ENCODE measurements at places on chromosomes 2 and 18.

- no peak for DNase-seq
Measured at GRCh38 chr2:145569108-145569507, 1049.2 kb upstream of the ZEB2 start.

GRCh38 chr2:8581234-8581561 lies 100.7 kb upstream of the ID2 start:
- no peak for DNase-seq

DNA sequence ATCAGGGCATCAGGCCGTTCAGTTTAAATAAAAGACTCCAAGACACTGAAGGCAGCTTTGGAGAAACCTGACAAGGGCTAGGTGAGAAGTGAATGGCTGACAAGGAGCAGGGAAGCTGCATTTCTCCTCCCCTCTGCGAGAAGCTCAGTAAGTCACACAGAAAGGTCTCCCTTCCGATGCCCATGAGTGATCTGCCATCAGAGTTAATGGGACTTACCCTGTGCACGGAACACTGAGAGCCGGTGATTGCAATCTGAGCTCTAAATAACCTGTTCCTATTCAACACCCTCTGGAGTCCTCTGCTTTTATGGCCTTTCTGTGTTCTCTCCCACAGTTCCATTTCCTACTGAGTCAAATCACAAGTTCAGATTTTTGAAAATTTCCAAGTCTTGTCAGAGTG lies 322.2 kb upstream of the MYT1L start:
- no peak for DNase-seq

DNA sequence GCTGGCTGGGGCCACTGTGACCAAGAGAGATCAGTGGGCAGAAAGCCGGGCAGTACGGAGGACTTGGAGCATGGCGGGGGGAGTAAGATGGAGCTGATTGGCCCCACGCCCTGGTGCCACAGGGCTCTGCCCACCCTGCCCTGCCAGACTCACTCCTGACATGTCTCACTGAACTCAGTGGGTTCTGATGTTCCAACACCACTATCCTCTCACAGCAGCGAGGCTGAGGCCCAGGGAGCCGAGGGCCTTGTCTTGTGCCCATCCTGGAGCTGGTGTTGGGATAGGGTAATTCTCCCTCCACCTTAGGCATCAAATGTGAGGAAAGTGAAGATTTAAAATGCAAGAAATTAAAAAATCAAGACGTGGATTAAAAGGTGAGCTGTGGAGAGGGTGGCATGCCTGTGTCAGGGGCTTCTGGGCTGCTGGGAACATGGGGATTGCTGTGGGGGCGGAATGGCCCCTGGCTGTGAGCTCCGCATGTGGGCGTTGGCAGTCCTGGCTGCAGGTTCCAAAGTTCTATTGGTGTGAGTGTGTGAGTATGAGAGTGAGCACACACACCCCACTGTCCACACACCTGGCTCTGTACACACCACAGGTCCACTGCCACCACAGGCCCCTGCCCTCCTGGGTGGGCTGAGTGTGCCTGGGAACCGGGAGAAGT lies 283.5 kb upstream of the HS6ST1 start:
- no peak for DNase-seq

- no peak for DNase-seq
Measured at GRCh38 chr2:3146772-3147650, 230.6 kb downstream of the EIPR1 start.

- no peak for DNase-seq
Measured at GRCh38 chr2:30566631-30567030, 119.6 kb downstream of the LCLAT1 start.

DNA sequence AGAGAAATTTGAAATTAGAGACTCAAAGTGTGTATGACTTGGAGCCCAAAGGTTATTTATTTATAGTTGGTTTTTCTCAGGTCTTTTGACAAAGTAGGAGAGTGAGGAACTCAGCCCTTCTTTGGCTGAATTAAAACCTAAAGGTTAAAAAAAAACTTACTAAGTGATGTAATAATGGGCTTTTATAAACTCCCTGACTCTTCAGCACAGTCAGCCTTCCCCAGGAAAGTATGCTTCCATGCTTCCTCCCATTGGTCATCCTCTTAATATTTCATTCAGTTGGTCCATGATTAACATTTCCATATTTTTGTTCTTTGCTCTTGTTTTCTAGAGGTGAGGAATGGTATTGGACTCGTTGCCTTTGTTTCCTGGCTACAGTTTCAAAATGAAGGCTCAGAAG lies 7.2 kb downstream of the ARPC2 start:
- no peak for DNase-seq

- DNase-seq: no peak
Measured at GRCh38 chr2:72969706-72970105, 52.4 kb downstream of the EMX1 start.

DNA sequence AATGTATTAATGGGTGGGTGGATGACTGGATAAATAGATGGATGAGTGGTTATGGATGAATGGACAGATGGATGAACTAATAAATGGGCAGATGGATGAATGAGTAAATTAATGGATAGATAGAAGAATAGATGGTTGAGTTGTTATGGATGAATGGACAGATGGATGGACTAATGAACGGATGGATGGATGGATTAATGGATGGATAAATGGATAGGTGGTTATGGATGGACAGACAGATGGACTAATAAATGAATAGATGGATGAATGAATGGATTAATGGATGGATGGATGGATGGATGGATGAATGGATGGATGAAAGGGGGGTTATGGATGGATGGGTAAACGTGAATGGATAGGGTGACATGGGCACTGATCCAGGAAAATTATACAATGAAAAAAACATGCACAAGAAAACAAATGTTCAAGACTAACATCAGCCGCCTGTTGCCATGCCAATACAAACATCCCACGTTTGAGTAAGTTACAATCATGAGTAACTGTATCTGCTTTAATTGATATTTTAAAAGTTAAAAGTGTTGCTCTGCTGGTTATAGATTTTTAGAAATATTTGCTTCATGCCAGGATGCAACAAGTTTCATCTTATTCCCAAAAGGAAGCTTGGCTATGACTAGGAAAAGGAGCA lies 20.8 kb downstream of the PXDN start:
- no peak for DNase-seq

DNA sequence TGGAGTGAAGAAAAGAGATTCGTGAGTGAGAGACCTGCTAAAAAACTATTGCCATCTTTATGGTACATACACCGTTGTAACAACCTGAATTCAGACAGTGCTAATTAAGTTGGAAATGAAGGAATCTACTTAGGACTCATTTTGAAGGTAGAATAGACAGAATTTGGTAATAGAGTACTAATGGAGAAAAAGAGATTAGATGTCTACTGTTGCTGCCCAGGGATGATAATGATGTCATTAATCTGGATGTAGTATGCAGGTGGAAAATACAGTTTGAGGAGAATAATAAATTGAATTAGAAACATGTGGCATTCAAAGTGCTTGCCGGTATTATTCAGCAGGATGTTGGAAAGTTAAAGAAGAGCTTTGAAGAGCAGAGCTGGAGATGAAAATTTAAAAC lies 44.7 kb downstream of the DIS3L2 start:
- DNase-seq: no peak

- no peak for DNase-seq
Measured at GRCh38 chr18:27656905-27657304, 471.8 kb upstream of the CHST9 start.

DNA sequence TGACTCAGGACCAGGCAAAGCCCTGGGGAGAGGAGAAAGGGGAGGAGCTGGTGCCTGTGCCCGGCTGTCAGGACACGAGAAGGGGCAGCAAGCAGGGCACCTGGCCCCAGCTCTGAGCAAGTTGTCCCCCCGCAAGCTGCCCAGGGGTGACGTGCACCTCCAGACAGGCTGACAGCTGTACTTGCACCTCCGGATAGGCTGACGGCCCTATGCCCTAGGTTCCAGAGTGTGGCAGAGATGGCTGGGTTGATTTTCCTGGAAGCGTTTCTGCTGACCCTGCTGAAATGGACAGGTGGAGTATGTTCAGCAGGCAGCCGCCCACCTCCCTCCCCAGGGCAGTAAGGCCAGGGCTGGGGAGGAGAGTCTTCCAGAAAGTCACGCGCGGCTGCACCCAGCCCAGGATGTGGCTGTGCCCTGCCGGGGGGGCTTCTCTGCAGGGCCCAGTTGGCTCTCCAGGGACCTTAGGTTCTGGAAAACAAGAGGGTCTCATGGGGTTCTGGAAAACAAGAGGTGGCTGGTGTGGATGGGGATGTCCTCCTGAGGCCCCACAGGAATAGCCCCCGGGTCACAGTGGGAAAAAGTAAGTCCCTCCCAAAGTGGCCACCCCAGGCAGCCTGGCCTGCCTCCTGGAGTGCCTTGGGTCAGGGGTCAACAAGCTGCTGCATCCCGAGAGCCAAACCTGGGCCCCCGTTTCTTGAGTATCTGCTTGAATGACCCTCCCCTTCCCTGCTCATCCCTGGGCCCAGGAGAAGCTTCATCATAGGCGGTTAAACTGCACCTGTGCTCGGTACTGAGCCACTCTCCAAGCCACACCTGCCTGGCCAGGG lies 71.4 kb upstream of the OTOS start:
- no peak for DNase-seq

GRCh38 chr18:79197531-79197930 lies 128.3 kb downstream of the ATP9B start:
- DNase-seq: no peak

DNA sequence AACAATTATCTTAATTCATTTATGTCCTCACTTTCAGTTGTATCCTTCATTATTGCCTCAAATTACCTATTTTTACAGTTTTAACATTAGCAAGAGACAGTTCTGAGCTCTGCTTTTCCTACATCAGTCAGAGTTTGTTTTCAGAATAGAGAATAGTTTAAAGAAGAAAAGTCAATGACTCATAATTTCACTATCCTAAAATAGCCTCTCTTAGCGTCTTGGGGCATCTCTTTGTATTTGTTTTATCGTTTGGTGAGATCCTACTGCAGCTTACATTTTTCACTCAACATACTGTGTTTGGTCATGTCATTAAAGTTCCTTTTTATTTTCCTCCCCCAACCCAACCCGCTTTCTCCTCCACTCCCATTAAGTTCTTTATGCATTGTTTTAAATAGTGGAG lies 3.8 kb downstream of the SEC11C start:
- no peak for DNase-seq

GRCh38 chr2:44191739-44192138 lies 23.1 kb downstream of the PPM1B start:
- DNase-seq: no peak

GRCh38 chr18:73900106-73900835 lies 247.4 kb downstream of the FBXO15 start:
- no peak for DNase-seq

GRCh38 chr2:119433636-119434327 lies 2.1 kb downstream of the TMEM37 start:
- DNase-seq: no peak

DNA sequence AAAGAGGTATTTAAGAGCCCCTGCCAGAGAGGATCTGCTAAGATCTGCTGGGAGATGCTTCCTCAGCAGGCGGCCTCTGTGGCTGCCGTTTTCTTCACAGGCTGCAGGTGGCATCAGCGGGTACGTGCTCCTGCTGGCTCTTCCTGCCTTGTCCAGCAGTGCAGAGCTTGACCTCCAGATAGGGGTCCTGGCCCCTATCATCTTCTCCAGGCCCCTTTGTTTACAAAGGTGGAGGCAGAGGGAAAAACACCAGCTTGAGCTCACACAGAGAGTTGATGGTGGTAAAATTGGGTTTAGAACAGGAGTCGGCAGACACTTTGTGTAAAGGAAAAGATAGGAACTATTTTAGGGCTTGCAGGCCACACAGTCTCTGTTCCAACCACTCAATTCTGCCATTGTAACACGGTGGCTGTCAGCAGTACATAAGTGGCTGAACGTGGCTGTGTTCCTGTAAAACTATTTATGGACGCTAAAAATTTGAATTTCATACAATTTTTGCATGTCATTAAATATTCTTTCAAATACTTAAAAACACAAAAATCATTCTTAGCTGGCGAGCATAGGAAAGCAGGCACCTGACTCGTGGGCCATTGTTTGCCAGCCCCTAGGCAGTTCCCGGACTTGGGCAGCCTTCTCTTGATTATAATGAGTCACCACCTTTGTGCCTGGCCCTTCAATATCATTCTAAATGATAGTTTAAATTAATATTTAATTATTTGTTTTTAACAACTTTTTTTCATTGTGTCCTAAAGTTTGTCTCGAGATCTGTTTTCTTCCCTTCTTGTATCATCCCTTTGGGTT lies 98.2 kb upstream of the B3GNT7 start:
- peak; percentile 45 for DNase-seq

DNA sequence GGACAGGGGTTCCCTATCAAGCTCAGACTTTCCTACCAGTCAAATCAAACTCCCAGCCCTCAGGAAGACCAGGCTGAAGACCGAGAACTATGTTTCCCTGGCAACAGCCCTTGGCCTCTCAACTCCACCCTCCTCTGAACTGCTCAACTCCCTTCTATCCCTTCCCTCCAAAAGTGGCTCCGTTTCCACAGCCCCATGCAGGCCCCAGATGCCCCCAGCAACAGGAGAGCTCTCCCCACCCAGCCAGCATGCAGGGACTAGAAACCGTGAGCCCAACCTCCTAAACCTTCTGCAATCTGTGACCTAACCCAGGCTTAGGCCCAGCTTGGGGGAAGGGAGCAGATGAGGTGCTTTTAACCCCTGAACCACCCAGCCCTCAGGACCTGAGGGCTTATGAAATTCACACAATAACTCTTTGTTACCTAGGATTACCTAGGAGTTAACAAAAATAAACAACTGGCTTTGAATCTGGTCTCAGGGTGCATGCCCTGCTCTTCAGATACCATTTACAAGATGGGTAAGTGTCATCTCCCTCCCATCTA lies 87.2 kb downstream of the BCL11A start:
- DNase-seq: no peak

GRCh38 chr2:8212239-8212638 lies 469.6 kb upstream of the ID2 start:
- DNase-seq: no peak

DNA sequence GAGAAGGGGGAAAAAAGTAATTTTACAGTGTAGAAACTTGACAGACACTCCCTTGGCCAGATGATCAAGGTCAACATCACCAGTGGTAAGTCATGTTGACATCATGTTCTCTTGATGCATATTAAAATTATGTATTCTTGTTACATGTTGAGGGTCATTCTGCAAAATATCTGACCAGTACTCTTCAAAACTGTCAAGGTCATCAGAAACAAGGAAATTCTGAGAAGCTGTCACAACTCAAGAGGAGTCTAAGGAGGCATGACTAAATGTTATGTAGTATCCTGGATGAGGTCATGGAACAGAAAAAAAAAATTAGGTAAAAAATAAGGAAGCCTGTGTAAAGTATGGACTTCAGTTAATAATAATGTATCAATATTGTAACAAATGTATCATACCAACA lies 6.3 kb downstream of the SGPP2 start:
- DNase-seq: no peak

DNA sequence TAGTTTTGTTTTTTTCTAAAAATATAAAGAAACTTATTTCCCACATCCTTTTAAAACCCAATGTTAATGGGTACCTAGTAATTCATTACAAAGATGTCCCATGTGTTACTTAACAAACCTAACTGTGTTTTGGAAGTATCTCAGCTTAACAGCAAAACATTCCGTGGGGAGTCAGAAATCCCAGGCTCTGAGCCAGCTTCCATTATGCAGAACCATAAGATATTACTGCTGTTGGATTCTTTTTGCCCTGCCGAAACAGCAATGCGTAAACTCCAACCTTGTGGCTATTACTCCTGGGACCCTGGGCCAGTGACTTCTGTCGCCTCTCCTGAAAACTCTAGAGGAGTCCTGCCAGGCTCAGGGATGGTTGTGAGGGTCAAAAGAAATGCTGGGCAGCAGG lies 174.1 kb downstream of the UXS1 start:
- no peak for DNase-seq

Data from Panc1 (cell line).